ENCODE measurements at places on chromosomes 3 and 15.
A peak's percentile ranks its signal among the peaks of the same experiment; 100 is the strongest.

- no peak for DNase-seq
These were observed 5.3 kb upstream of the CTDSPL start for GRCh38 chr3:37856381-37856780.

DNA sequence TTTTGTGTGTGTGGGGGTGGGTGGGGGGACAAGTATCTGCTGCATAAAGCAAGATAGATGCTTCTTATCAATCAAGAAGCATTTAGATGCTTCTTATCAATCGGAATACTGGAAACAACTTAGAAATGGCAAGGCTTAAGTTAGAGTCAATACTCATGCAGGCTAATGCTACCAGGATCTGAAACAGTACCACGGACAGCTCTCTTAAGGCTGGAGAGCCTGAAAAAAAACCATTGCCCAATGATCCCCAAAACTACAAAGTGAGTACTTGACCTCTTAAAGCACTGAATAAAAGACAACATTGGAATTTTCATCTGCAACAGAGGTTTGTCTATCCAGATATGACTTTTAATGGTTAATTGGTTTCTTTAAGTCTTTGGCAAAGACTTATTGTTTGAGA is 262.3 kb downstream of the GAP43 start:
- peak; percentile 11 for DNase-seq

DNA sequence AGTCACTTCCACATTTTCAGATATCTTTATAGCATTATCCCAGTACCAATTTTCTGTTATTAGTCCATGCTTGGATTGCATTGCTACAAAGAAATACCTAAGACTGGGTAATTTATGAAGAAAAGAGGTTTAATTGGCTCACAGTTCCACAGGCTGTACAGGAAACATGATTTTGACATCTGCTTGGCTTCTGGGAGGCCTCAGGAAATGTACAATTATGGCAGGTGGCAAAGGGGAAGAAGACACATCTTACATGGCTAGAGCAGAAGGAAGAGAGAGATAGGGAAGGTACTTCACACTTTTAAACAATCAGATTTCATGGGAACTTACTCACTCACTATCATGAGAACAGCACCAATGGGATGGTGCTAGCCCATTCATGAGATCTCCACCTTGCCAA is 172.3 kb upstream of the GPR149 start:
- no peak for DNase-seq

GRCh38 chr15:25862472-25863110 is 536 bp downstream of the ATP10A start:
- DNase-seq = peak; percentile 21

- no peak for DNase-seq
These were observed 4.3 kb downstream of the ITIH1 start for GRCh38 chr3:52781741-52782140.

GRCh38 chr15:73608941-73609340 is 24.2 kb downstream of the NPTN start:
- no peak for DNase-seq

- no peak for DNase-seq
These were observed 15.8 kb upstream of the ARRDC4 start for GRCh38 chr15:97944724-97945123.

All from hematopoietic multipotent progenitor cell treated with erythropoietin and hydrocortisone succinate and interleukin-3 and kit ligand, for 6 days (in vitro differentiated cells).